ENCODE measurements at places on chromosomes 1 and 21.

DNA sequence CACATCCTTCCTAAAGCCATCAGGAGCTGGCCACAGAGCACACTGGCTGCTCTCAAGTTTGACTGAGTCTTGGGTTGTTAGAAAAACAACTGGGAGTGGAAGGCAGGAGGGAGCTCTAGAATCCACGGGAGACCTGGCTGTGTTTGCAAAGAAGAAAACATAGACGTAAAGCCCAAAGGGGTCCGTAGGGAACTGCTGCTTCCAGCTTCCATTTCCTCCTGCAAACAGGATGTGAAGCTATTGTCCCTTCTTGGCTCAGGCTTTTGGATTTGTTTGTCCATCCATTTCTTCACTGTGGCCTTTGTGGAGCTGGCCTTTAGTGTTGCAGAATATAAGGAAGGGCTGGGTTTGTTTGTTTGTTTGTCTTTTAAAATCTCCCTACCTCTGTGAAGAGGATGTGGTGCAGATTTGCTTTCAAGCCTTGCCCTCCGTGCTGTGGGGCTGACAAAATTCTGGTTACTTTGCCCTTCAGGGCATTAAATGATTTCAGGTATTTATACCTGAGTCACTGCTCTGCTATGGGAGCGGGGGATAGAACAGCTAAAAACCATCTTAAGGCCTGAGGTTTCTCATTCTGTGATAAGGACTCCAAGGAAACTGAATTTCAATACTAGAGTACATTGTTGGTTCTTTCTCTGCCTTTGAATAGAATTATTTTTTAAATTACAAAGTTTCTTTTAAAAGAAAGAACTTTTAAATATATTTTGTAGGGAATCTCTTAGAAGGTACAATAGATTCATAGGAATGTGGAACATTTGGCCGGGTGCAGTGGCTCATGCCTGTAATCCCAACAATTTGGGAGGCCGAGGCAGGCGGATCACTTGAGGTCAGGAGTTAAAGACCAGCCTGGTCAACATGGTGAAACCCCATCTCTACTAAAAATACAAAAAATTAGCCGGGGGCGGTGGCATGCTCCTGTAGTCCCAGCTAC lies 74.3 kb downstream of the MPZL1 start:
- DNase-seq = no peak

- DNase-seq = no peak
Measured at GRCh38 chr1:63264161-63264560, 58.2 kb upstream of the FOXD3 start.

DNA sequence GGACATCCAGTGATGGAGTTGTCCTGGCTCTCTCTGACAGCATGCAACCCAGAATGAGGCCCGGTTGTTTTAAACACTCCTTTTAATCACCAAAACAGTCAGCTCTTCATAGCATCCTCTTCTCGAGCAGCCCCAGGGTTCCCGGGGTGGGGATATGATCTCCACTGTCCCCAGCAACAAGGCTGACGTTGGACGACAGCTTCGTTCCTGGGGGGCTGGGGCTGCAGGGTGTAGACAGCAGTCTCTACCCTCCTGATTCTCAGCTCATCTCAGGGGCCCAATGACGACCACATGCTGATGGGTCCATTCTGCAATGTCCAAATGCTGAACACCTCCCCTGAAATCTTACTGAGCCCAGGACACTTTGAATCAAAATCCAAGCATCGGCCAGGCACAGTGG lies 27.0 kb downstream of the TRIM11 start:
- no peak for DNase-seq

GRCh38 chr1:16969057-16969611 lies 11.3 kb downstream of the MFAP2 start:
- no peak for DNase-seq

DNA sequence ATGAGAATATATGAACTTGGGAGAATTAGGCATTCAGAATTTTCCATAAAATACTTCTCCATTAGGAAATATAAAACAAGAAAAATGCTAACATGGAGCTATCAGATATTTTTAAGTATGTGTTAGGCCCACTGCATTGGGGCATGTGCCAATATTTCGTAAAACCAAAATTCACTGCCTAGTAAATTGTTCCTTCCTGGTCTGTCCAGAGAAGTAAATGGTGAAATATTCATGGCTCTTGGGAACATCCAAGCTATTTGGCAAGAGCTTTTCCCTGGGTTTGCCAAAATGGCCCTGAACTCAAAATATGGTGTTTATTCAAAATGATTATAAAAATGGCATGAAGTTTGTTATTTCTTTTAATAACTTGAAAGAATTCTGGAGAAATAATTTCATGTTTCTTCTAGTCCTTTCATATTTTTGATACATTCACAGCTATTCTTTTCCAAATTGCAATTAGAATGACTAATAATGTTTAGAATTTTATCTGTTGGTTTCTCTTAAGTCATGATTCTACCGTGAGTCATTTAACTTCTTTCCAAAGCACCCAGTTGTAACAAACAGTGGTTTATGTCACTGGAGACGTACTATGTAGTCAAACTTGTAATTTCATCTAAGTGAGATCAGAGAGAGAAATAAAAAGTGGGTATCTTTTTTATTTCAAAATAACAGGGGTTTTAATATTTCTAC lies 25.7 kb upstream of the SLC19A2 start:
- peak; percentile 75 for DNase-seq

GRCh38 chr1:206824331-206824730 lies 41.1 kb upstream of the IL20 start:
- no peak for DNase-seq

DNA sequence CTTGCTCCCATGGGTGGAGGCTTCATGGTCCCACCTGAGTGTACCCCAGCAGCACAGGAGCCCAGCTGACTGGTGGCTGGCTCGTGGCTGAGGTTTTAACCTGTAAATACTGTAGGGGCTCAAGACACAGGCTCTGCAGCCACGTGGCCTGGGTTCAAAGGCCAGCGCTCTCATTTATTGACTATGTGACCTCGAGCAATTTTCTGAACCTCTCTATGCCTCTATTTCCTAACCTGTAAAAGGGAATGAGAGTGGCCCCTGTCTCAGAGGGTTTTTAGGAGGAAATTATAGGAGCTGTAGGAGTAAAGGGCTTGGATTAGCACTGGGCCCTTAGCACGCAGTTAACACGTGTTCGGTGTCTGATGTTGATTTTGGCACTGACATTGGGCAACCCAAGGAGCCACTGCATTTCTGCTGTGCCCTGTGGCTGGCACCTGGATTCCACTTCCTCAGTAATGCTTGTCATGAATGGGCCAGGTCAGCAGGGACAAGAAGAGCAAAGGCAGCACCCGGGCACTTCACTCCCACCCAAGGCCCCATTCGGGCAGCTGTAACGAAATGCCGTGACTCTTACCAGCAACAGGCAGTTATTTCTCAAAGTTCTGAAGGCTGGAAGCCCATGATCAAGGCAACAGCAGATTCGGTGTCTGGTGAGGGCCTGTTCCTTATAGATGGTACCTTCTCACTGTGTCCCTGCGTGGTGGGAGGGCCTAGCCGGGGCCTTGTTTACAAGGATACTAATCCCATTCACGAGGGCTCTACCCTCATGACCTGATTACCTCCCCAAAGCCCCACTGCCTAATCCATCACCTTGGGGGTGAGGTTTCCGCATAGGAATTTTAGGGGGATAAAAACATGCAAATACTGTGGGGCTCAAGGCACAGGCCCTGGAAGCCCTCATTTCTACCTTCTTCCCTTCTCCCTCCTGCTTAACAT lies 25.2 kb downstream of the ARHGEF10L start:
- no peak for DNase-seq

DNA sequence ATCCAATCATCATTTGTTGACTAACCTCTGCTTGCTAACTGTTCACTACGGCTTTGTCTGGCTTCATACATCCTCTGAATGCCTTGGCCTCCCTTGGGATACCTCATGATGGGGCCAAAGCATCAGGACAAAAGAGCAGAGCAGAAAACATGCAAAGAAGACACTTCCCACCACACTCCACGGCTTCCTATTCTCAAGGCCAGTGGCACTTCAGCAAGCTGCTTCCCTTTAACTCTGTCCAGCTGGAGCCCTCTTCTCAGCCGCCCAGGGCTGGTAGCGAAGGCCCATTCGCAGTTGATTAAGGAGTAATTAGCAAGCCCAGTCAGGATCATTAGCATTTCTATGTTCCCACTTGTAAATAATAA lies 224.3 kb upstream of the FGGY start:
- DNase-seq = no peak

DNA sequence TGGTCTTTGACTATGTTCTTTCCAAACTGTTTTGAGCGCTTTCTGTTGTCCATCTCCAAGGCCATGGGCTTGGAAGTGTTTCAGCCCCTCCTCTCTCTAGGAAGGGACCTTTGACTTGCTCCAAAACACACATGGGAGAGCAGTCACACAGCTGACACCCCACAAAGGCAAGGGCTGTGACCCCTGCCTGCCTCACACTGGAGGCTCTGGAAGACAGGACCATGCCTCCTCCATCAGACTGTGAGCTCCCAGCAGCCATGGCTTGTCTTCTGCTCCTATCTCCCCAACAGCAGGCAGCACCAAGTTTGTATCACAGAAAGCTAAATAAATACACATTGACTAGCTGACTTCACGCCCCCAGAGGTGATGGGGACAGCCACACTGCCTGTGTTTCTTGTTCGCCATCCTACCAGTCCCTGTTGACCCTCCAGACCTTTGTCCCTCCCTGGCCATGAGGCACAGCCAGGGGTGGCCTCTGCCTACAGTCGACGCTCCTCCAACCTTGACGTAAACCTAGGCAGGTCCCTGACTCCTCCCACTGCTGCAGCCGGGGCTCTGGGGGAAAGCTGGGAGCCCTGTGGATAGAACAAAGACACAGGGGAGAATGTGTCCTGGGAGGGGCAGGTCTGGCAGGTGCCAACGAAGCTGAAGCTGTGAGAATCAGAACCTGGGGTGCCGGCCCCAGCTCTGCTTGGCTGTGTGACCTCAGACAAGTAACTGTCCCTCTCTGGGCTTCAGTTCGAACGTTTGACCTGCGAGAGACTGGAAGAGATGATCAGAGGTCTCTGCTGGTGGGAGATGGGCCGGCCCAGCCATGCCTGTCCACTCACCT lies 4.8 kb downstream of the PLA2G2F start:
- no peak for DNase-seq

GRCh38 chr1:118266436-118266835 lies 81.4 kb upstream of the SPAG17 start:
- DNase-seq = no peak

DNA sequence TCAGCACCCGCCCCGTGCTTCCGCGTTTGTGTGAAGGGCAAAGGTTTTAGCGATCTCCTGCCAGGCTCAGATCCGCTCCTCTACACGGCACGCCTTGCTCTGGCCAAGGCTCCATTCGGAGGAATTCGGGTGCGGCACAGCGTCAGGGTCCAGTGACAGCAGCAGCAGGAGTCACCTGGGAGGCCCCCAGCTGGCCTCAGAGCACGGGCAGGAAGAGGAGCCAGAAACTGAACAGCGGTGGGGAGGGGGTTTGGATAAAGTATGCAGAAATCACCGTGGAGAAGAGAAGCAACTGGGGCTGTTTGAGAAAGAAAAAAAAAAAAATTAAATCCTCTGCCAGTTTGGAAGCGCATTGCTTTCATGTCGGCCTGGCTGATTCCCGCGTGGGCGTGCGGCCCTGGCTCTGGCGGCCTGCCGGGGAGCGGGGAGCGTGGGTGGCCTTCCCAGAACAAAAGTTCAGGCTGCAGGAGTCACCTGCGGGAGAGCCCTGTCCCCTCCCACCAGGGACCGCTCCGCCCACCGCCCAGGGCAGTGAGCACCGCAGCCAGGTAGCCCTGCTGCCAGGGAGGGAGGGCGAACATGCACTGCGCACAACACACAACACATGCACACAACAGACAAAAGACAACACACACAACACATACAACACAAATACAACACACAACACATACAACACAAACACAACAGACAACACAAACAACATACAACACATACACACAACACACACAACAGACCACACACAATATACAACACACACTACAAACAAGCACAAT lies 107.6 kb downstream of the ETS2 start:
- no peak for DNase-seq

DNA sequence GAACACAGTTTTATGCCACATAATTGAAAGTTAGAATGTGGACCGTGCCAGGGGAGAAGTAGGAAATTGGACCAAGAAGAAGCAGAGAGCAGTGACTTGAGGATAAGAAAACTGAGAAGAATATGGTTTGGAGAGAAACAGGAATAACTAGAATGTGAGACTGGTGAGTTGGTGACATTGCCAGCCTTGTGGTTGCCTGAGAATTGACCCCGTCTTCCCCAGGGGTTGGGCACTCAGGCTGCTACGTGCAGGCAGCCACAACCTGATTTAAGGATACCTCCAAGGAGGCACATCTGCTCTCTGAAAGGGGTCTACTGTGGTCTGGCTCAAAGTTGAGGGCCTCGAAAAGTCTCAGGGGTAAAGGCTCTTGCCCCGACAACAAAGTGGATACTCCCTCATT lies 112.1 kb upstream of the ARTN start:
- no peak for DNase-seq

- DNase-seq = peak; percentile 91
Measured at GRCh38 chr1:173392895-173393658, 84.1 kb upstream of the PRDX6 start.

DNA sequence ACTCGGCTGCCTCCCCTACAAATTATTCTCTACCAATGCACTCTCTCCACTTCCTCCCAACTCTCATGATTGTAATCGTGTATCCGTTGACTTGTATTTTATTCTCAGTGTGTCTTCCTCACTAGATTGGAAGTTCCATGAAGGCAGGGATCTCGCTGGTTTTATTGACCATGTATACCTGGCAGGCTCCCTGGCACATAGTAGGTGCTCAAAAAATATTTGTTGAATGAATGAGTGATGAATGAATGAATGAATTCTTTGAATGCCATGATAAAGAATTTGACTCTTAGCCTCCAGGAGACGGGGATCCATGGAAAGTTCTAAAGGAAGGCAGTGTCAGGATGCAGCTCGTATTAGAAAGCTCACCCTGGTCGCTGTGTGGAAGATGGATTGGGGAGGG lies 28.8 kb upstream of the WASF2 start:
- no peak for DNase-seq

DNA sequence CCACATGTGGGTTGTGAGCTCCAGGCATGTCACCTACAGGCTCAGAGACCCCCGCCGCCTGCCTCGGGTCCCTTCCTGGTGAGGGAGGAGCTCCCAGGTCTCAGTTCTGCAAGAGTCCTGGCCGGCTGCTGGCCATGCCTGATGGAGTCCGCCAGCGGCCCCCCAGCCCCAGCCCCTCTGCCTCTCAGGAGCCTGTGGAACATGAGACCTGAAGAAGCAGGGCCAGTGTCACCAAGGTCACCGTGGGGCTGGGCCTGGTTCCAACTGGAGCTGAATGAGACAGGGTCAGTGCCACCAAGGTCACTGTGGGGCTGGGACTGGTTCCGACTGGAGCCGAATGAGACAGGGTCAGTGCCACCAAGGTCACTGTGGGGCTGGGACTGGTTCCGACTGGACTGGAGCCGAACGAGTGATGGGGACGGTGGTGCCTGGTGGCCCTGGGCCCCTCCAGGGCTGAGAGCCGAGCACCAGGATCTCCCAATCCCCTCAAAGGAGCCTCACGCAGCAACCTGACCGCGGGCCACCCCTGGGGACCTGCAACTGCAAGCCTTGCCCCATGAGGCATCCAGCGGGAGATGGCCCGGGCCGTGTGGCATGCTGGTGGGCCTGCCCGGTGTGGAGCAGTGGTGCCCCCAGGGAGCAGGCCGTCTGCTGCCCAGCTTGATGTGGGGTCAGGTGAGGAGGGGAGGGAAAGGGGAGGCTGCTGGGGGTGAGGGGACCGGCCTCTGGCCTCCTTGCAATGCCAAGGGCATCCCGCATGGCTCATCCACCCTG lies 14.5 kb upstream of the PTTG1IP start:
- DNase-seq = no peak

- no peak for DNase-seq
Measured at GRCh38 chr21:21688889-21689288, 690.7 kb downstream of the NCAM2 start.

- no peak for DNase-seq
Measured at GRCh38 chr1:23184212-23184934, 15.7 kb upstream of the LUZP1 start.

GRCh38 chr1:55604179-55604578 lies 389.0 kb upstream of the USP24 start:
- DNase-seq = no peak

Measured in non-pigmented ciliary epithelial cell (primary cell).